ENCODE measurements at places on chromosomes 5 and 9.

DNA sequence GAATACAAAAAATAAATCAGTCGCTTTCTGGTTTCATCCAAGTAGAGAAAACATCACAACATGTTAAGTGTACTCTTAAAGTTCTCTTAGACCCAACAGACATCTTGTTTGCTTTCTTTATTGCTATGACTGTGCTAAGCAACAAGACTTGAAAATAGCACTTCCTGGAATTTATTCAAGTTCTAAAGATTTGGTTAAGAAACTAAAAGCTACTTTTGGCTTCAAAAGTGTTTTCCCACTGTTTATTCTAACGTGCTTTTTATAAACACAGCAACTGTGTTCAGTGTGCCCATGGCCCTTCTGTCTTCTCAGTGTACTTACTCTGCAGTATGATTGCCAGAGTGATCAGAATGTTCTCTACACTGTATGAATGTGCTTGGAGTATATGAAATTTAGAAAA lies 109.8 kb downstream of the GIN1 start:
- no peak for DNase-seq

GRCh38 chr5:62960781-62961180 lies 382.2 kb downstream of the LRRC70 start:
- DNase-seq = no peak

- no peak for DNase-seq
Measured at GRCh38 chr9:13331320-13331719, 51.8 kb upstream of the MPDZ start.

- no peak for DNase-seq
Measured at GRCh38 chr5:96852759-96853158, 23.5 kb upstream of the ERAP2 start.
